ENCODE measurements at places on chromosomes 4 and X.

- no peak for DNase-seq
Observed at GRCh38 chrX:56309881-56310280, 77.7 kb downstream of the KLF8 start.

GRCh38 chr4:164524789-164525188, 229.1 kb upstream of the SMIM31 start:
- DNase-seq = no peak

- no peak for DNase-seq
Observed at GRCh38 chr4:187108845-187109244, 385.2 kb upstream of the FAT1 start.

GRCh38 chr4:2078584-2078983, 19.5 kb downstream of the NAT8L start:
- DNase-seq = no peak

- no peak for DNase-seq
Observed at GRCh38 chr4:98505992-98506391, 152.4 kb downstream of the TSPAN5 start.

Measured in CD4-positive, alpha-beta T cell treated with Interleukin-4 for 4 hours (primary cell).